ENCODE measurements at places on chromosomes 3 and 15. TPM values are rescaled to one million over a fixed set of nuclear protein-coding genes. Genes with fewer than 3 reads are reported as not detected.

- DNase-seq: no peak
These were observed 15.4 kb downstream of the HOMER2 start for GRCh38 chr15:82936966-82937711.

DNA sequence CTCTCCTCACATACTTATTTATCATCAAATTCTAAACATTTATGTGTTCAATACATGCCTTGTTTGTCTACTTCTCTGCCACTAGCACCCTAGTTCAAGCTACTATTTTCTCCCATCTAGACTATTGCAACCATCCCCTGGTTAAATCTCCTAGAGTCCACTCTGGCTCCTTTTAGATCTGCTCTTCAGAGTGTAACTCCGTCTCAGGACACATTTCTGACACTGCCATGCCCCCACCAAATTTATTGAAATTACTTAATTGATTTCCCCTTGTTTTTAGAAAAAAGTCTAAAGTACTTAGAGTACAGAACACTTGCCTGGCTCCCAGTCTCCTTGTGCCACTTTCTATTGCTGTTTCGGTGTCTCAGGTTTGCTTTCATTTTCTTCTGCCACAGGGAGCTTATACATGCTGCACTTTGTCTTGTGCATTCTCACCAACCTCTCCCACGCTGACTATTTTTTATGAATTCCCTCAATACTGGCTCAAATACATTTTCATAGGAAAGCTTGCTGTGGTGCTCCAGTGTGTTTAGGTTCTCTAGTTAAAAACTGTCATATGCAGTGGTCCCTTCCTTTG lies 792.3 kb downstream of the DIPK2A start:
- DNase-seq: no peak

- DNase-seq: peak; percentile 52
These were observed 249.3 kb upstream of the FEZF2 start for GRCh38 chr3:62622553-62623174.

The GOLGA8J gene
- polyA plus RNA-seq: 1.8 TPM

GRCh38 chr3:53167418-53168174 lies 6.6 kb downstream of the PRKCD start:
- no peak for DNase-seq

GRCh38 chr3:58038675-58039292 lies 30.6 kb downstream of the FLNB start:
- DNase-seq: no peak

The CLDN1 gene
- polyA plus RNA-seq: 3.6 TPM

DNA sequence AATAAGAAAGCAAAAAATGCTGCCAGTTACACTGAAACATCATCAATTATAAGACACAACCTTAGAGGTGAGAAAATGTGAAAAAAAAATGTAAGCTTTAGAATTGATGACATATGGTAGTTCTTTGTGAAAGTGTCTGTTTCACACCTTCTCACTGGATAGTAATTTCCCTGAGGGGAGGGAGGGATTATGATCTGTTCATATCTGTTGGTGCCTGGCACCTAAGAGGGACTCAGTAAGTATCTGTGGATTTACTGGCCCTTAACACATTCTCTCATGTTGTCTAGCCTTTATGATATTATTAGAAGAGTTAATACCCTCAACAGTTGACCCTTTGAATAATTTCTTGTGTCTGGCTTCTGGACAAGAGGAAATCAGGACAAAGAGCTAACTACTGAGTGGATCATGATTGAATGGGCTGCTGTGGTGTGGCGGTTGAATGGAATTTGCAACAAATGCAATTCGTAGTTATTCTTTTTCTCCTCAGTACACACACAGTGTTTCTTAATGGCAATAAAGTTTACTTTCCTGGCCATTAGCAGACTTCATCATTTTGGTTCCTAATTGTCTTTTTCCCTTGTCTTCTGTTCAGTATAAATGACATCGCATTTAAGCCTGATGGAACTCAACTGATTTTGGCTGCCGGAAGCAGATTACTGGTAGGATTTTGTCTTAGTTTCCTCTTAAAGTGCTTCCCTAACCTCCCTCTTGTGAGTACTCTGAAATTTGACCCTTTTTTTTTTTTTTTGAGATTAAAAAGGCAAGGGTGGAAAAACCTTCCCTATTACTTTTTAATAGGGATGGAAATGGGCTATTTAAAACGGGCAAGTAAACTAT lies 9.5 kb downstream of the IFT122 start:
- no peak for DNase-seq

GRCh38 chr3:65811086-65811761 lies 227.5 kb downstream of the MAGI1 start:
- DNase-seq: peak; percentile 81

GRCh38 chr3:15823092-15823491 lies 25.3 kb upstream of the ANKRD28 start:
- DNase-seq: no peak

GRCh38 chr3:158780766-158781165 lies 21.1 kb upstream of the MFSD1 start:
- DNase-seq: no peak

- DNase-seq: peak; percentile 21
These were observed 492.4 kb upstream of the FRG2C start for GRCh38 chr3:75171630-75172230.

DNA sequence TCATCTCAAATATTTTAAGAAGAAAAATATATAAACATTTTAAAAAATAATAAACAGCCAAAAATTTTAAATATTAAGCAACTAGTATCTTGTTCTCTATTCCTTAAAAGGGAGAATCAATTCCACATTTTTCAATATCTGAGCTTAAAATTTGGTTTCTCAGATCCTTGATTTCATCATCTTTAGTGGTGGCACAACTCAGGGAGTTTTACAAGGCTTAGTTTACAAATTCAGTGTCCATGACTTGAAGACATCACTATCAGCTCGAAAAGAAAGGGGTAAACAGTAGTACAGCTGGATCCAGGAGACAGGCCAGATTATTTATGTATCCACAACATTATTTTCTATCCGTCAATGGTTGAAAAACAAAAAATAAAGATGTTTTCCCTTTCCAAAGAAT lies 11.6 kb downstream of the IGF2BP2 start:
- DNase-seq: no peak

DNA sequence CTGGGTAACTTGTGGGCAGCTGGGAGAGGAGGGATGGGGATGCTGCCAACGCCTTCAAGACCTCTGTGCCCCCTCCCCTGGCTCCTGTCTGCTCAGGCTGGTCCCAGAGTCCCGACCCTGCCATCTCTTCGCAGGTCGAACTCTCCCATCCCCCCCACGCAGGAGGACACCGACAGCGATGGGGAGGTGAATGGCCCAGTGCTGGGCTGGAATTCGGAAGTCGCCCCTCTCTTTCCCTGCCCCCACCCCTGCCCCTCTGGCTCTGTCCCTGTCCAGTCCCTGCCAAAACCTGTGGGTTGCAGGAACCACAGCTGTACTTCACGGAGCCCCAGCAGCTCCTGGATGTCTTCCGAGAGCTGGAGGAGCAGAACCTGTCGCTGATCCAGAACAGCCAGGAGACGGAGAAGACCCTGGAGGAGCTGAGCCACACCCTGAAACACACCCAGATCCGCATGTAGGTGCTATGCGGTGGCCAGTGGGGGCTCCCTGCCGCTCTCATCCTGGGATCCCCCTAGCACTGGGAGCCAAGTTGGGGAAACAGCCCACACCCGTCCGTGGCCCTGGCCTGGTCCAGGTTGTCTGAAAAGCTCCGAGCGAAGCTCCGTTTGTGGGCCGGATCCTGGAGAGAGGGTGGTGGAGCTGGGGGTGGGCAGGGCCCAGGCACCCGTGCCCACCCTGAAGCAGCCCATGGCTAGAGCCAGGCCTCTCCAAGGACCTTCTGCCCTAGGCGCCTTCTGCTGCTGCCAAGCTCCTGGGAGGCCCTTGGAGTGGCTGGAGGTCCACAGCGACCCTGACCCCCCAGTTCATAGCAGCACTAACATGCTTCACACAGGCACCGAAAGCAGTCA lies 28.7 kb downstream of the CFAP100 start:
- no peak for DNase-seq

DNA sequence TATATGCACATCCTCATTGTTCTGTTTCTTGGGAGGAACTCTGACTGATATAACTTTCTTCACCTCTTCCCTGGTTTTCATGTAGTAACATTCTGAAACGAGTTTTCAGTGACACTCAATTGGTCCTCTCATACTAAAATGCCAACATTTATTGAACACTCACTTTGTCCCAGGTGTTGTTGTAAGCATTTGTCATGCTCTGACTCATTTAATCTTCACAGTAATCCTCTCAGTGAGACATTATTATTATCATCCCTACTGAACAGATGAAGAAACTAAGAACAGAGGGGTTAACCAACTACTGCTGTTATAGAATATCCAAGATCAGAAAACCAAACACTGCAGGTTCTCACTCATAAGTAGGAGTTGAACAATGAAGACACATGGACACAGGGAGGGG lies 94.1 kb upstream of the MRPL3 start:
- DNase-seq: no peak

GRCh38 chr3:111749171-111750170 lies 109.6 kb upstream of the PHLDB2 start:
- DNase-seq: no peak

The BCHE gene
- 86.4 TPM for polyA plus RNA-seq

- DNase-seq: peak; percentile 58
These were observed 7.8 kb upstream of the KIF7 start for GRCh38 chr15:89662893-89663626.

DNA sequence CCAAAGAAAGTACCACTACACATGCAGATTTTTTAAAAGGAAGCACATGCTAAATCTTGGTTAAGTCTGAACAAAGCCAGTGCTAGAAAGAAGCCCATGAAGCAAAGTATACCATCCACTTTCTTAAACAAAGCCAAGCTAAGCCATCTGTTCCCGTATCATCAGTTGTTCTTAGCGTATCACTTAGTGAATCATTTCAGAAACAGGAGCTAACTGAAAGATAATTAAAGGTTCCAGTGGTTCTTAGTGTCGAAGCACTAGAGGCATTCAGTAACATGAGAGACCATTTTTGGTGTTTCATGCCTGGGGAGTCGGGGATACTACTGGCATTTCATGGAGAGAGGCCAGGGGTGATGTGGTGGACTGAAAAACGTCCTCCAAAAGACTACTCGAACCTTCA lies 12.8 kb downstream of the UBXN7 start:
- no peak for DNase-seq

DNA sequence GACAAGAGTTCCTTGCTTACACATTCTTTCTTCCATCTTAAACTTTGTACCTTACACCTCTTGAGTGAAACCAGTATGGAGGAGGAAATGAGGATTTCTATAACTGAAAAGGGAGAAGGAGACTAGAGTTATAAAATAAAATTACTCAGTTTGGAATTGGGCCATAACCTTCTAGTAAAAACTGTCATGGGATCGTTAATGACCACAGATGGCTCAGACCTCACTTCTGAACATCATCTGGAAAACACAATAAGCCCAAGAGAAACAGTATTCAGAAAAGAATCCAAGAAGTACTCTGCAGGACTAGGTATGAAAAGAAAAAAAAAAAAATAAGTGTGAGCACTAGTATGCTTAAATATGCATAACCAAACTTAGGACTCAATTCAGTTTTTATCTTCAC lies 12.1 kb downstream of the GAP43 start:
- DNase-seq: no peak

The PTH1R gene
- polyA plus RNA-seq: not detected

The PTX3 gene
- 7.5 TPM for polyA plus RNA-seq

- no peak for DNase-seq
These were observed 17.2 kb downstream of the ZNF710 start for GRCh38 chr15:90018216-90018831.

The OPA1 gene
- polyA plus RNA-seq: 56.7 TPM

GRCh38 chr3:77571971-77572715 lies 532.2 kb downstream of the ROBO2 start:
- no peak for DNase-seq

DNA sequence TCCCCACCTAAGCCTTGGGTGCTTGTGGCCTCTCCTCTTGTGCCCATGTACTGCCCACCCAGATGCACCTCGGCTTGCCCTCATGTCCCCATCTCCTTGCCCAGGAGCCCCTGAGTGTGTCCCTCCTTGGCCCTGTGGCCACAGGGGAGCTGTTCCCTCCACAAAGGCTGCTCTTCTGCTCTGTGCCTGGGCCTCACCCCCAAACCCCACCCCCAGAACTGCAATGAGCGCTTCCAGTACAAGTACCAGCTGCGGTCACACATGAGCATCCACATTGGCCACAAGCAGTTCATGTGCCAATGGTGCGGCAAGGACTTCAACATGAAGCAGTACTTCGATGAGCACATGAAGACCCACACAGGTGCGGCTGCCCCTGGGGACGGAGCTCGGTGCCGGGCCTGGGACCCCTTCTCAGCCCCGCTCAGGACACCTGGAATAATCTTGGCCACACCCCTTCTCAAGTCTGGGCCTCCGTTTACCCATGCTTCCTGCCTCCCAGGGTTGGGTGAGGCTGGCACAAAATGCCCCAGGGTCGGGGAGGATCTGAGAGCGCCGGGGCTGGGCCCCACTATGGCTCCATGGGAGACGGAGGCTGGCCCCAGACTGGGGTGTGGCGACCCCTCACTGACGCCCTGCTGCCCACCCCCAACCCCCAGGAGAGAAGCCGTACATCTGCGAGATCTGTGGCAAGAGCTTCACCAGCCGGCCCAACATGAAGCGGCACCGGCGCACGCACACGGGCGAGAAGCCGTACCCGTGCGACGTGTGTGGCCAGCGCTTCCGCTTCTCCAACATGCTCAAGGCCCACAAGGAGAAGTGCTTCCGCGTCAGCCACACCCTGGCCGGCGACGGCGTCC lies 10.3 kb downstream of the ZBTB47 start:
- DNase-seq: no peak

- DNase-seq: no peak
These were observed 31.5 kb downstream of the TM2D3 start for GRCh38 chr15:101620671-101621070.

- DNase-seq: no peak
These were observed 20.9 kb downstream of the NEK11 start for GRCh38 chr3:131047582-131047981.

DNA sequence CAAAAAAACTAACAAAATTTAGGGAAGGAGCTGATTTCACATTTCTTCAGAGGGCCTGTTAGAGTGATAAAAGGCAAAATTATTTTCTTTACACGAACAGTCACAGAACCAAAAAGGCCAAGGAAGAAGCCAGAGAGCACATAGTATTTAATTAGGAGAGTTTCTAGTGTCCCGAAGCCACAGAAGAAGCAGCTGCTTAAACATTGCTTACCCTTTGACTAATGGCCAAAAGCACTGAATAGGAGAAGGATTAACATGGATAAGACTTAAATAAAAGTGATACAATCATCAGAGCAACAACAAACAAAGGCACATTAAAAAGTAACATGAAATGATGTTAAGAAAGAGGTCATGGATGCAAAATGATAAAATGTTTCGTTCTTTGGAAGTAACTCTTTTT lies 98.6 kb downstream of the CHL1 start:
- DNase-seq: no peak

DNA sequence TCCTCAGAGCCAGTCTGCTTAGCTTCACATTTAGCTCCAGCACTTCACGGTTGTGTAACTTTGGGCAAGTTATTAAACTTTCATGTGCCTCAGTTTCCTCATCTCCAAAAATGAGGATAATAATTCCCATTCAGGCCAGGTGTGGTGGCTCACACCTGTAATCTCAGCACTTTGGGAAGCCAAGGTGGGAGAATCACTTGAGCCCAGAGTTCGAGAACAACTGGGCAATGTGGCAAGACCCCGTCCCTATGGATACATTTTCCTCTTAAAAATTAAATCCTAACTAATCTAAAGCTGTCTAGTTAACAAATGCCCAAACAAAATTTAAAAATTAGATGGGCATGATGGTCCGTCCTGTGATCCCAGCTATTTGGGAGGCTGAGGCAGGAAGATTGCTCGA lies 7.2 kb downstream of the RCN2 start:
- no peak for DNase-seq

- DNase-seq: no peak
These were observed 88.5 kb upstream of the LRRFIP2 start for GRCh38 chr3:37262816-37263393.

- DNase-seq: no peak
These were observed 411.6 kb upstream of the BCHE start for GRCh38 chr3:166248784-166249183.

GRCh38 chr3:46119253-46119652 lies 88.9 kb downstream of the CCR1 start:
- DNase-seq: no peak

All from muscle of arm (tissue), 14 donors.